ENCODE measurements at places on chromosomes 4 and X. TPM values are rescaled to one million over a fixed set of nuclear protein-coding genes. Genes with fewer than 3 reads are reported as not detected.

- DNase-seq: no peak
These were observed 22.1 kb upstream of the ADH7 start for GRCh38 chr4:99457270-99457669.

- DNase-seq: no peak
These were observed 10.9 kb downstream of the SAP30 start for GRCh38 chr4:173381610-173382009.

GRCh38 chr4:102786279-102786678 lies 25.5 kb upstream of the MANBA start:
- DNase-seq: no peak

DNA sequence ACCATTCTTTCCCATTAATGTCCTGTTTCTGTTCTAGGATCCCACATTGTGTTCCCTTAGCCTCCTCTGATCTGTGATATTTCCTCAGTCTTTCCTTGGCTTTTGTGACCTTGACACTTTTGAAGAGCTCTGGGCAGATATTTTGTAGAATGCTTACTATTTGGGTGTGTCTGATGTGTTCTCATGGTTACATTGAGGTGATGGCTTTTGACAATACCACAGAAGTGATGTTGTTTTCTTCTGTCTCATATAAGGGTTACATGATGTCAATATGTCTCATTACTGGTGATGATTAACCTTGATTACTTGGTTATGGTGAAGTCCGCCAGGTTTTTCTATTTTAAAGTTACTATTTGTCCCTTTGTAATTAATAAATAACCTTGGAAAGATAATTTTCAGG lies 183.7 kb downstream of the SOWAHB start:
- no peak for DNase-seq

- DNase-seq: peak; percentile 60
These were observed 22.4 kb downstream of the GAB1 start for GRCh38 chr4:143358923-143359643.

GRCh38 chr4:1172228-1172851 lies at the start of gene SPON2:
Gene SPON2, minus strand, starts transcription at chr4:1172583.
- DNase-seq: no peak

GRCh38 chr4:154983714-154984113 lies 202.6 kb downstream of the RBM46 start:
- DNase-seq: no peak

DNA sequence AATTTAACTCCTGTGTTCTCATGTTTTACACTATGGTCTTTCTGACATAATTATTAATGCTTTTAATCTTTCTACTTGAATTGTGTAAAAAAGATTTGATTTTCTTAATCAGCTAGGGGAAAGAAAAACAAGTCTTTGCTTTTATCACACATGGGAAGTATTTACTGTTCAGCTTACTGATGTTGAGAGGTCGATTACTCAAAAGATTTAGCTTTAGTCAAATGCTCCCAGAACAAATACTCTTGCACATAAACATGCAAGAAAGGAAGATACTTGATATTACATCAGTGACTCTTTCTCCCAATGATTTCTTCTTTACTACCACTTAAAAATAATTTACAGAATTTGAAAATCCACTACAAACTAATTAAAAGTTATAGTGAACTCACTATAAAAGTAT lies 198.3 kb upstream of the FAT4 start:
- DNase-seq: no peak

DNA sequence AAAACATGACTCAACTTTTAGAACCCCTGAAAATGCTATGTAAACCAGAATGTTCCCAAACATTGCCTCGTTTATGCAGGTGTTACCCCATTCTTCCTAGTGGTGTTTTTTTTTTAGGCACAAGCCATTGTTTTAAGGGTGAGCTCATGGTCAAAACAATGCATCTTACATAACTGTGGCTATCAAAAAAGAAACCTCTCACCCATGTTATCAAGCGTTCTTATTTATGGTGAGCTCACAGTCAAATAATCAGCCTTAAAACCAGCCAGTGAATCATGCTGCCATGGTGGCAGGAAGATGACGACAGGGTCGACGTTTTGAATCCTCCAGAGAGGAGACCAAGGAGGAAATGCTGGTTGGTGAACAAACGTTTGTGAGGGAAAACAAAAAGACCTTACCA lies 195.2 kb downstream of the KDR start:
- no peak for DNase-seq

GRCh38 chr4:174318829-174319764 lies 35.4 kb downstream of the CEP44 start:
- peak; percentile 13 for DNase-seq

- no peak for DNase-seq
These were observed 45.5 kb downstream of the JAKMIP1 start for GRCh38 chr4:6154875-6155274.

- DNase-seq: no peak
These were observed 9.0 kb downstream of the ABCE1 start for GRCh38 chr4:145107126-145107525.

- no peak for DNase-seq
These were observed 71.3 kb upstream of the FBXW7 start for GRCh38 chr4:152607178-152607577.

DNA sequence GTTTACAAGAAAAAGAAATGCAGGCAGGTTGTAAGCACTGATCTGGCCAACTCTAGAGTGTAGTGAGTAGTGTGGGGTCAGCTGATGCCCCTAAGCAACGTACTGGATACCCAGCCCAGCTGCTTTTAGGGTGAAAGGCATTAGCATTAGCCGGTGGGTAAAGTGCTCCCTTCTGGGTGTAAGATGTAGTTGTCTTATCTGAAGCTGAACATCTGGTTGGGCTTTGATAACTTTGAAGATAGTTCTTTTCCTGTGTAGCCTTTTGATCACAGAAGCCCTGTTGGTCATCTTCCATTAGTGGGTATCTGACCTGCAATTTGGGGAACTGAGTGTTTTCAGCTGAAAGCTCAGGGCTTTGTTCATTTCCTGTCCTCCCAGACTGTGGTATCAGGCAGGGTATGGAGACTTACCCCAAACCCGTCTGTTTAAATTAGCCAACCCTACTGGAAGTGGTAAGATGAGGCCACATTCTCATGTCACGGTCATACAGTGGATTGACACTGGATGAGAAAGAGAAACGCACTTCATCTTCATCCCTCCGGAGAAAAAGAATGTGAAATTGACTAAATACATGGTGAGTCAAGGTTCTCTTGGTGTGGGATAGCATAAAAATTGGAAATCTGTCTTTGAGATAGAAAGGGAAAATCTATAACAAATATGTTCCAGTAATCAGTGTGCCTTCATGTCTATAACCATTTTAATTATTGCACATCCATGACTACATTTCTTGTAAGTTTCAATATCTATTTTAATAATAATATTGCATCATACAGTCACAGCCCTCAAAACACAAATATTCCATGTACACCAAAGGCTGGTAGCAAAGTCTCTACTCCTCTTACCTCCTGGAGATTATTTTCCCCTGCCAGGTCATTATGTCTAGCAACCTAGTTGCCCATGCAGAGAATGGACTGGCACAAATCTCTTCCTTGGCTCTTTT lies 8.7 kb downstream of the RHOH start:
- DNase-seq: no peak

- no peak for DNase-seq
These were observed 452.4 kb downstream of the BCOR start for GRCh38 chrX:39645178-39645895.

GRCh38 chrX:33045882-33046281 lies 165.5 kb downstream of the DMD start:
- DNase-seq: no peak

GRCh38 chrX:7542587-7543380 lies 300.2 kb upstream of the VCX start:
- no peak for DNase-seq

DNA sequence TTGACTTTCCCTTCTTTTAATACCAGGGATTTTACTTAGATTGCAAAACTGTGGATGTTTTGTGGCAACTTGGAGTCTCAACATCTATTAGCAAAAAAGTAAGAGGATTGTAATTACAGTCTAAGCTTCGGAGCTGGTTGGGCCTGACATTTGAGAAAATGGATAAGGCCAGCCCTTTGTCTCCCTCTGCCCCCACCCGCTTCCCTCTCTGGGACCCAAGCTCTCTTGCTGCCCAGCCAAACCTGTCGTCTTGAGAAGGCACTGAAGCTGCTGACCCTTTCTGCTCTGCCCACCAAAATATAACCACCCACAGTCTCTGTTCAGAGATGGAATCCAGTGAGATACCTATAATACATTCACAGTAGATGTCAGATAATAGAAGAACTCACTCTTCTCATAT lies 49.6 kb downstream of the SHROOM3 start:
- no peak for DNase-seq

DNA sequence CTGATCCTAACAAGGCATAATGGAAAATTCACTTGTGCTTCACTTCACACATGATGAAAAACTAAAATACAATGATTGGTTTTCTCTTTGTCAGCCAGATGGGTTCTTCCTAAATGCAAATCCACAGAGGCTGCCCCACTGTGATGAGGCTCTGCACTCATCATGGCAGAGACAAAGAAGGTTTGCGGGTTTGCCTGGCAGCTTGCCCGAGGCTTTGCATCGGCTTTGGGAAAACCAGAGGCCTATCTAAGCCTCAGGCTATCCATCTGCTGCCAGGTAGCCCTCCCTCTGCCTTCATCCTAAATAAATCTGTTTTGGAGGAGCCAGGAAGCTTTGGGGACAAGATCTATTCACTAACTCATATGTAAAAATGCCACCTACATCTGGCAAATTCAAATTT lies 244.2 kb downstream of the PACRGL start:
- no peak for DNase-seq

DNA sequence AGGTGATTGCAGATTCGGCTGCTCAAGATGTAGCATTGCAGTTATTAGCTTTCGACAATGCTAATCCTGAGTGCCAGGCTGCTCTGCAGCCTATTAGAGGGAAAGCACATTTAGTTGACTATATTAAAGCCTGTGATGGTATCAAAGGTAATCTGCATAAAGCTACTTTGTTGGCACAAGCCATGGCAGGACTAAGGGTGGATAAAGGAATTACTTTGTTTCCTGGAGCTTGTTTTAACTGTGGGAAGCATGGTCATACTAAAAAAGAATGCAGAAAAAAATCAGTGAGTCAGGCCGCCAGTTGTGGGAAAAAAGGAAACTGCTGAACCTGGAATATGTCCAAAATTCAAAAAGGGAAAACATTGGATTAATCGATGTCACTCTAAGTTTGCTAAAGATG lies 154.9 kb upstream of the TECRL start:
- no peak for DNase-seq

DNA sequence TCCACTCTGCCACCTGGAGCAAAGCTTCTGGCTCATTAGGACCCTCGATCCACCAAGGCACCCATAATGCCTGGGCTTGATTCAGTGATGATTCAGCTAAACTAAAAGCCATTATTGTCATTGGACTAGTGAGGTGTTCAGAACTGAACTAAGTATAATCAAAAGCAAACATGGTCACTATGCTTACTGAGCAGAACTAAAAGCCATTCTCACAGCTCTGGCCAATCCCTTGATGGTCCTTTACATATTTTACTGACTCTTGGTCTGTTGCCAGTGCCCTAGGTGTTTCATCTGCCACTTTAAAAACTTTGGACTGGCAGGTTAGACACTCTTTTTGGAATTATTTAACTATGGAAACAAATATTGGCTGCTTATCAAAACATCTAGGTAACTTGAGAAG lies 703.5 kb downstream of the FAT4 start:
- no peak for DNase-seq

DNA sequence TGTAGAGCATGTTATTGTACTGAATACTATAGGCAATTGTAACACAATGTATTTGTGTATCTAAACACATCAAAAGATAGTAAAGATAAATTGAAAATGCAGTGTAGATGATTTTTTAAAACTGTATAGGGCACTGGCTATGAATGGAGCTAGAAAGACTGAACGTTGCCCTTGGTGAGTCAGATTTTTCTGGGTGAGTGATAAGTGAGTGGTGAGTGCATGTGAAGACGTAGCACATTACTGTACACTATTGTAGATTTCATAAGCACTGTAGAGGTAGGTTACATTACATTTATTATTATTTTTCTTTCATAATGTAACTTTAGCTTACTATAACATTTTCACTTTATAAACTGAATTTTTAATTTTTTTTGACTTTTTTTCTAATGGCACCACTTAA lies 1491.6 kb downstream of the TECRL start:
- DNase-seq: no peak

DNA sequence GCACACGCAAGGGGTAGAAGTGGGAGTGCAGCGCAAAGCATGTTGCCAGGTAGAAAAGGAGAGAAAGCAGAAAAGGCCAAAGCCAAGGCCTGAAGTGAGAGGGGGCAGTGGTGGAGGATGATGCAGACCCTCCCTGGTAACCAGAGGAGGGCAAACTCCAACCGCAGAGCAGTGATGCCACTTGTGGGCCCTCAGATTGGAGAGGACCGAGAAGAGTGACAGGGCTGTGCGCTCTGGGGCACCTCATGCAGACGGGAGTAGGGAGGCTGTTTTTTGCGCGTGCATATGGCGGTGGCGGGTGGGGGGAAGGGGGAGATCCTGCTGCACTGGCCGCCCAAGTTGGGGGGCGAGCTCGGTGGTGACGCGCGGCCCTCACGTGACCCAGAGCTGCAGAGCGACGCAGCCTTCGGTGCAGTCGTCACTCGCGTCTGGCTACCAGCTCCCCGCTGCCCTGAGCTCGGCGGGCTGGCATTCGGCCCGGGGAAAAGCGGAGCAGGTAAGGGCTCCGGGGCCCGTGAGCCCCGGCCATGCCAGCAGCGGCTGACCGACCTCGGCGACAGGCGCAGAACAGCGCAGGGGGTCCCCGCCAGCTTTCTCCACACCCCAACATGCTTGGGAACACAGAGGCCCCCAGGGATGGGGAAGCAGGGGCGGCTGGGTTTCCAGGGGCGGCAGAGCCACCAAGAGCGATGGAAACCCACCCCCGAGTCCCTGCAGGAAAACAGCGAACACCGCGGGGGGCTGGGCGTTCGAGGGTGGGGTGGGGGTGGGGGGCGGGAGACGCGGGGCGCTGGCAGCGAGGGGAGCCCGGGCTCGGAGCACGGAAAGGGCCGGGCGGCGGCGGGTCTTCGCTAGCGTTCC lies at the start of gene BEX3:
TSS of gene BEX3 (plus strand) at position 421 of the 861 bp plus-strand sequence. CDS start 984 bp downstream, outside the sequence.
- DNase-seq: peak; percentile 44

DNA sequence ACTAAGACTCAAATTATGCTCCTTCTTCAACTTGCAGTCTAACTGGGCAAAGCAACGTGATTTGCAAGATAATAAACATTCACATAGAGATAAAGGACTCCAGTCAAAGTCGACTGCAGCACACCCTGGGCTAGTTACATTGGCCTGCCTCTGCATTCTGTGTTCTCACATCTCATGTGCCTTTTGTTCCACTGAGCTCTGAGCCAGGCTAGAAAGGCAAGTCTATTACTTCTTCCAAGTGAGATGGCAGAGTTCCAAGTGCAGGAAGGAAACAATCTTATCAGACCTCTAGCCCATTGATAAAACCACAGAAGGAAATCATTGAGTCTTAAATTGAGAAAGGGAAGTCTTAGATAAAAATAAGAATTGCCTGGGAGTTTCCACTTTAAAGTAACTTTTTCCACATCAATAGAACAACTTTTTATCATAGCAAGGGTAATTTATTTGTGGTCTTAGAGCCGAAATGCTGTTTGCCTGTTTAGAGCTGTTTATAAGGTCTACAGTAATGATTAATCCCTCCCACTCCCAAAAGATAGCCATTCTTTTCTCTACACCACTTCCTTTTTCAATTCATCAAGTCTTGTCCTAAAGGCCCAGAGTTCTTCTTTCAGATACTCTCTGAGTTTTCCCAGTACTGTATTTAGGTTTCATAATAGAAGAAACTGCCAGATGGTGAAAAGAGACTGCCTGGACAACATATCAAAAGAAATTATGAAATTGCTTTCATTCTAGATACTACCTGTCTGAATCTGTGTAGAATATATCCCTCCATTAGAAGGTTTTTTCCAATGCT lies 200.2 kb downstream of the GUCY2F start:
- DNase-seq: no peak

Gene CRMP1
- total RNA-seq: 4.4 TPM

Gene RASL11B
- total RNA-seq: 0.60 TPM

Gene STK32B
- total RNA-seq: 2.2 TPM

Gene BEX1
- not detected for total RNA-seq

Gene CXCL5
- not detected for total RNA-seq

Gene PIR
- total RNA-seq: 8.4 TPM

All from mucosa of descending colon (tissue), 3 donors.